SK-MEL-5 (cell line): ENCODE measurements at places on chromosomes 4 and X.

DNA sequence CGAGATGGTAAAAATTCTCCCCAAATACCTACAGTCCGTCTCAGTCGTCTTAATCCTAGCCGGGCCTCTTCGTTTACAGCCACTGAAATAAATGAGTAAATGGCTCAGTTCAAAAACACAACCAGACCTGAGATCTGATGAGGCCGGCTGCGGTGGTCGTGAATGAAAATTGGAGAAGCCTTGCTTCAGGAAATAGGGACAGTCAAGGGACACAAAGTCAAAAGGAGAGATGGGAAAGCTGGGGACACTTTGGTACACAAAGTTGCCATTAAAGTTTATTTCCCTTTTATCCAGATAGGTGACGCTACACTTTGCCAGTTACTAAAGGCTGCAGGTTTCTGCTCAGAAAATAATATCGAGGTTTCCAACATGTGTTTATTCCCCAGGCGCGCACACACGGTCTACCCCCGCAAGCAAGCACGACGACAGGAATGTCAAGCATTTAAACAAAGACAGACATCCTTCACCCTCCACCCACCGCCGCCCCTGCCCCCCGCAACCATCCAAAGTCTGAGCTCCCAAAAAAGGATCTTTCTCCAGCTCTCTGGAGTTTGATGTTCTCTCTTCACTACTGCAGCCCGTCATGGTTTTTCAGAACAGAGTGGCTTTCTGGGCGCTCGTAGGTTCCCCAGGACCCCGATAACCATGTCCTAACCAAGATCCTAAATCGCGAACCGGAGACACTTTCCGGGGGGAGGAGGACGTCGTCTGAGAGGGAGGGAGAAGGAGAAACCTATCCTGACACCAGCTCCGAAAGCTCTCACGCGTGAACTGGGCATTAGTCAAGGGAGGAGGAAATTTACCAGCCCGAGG, 1.3 kb upstream of the PCDH7 start:
- DNase-seq = no peak

GRCh38 chr4:164926301-164926700, 49.3 kb downstream of the APELA start:
- no peak for DNase-seq

DNA sequence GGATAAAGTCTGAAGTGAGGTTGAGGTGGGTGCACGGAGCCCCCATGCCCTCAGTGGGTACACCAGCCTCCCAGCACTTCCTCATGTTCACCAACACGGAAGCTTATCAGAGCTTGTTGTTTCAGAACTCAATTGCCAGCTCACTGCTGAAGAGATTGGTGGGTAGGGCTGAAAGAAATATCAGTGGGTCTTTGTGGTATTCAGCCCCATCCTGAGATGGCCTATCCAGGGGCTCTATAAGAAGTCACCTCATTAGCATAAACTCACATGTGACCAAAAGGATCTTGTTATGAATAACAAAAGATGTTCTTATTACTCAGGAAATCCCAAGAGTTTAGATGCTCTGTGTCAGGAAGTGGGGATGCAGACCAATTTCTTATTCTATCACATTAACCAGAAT, 177.3 kb downstream of the ARHGAP10 start:
- no peak for DNase-seq

DNA sequence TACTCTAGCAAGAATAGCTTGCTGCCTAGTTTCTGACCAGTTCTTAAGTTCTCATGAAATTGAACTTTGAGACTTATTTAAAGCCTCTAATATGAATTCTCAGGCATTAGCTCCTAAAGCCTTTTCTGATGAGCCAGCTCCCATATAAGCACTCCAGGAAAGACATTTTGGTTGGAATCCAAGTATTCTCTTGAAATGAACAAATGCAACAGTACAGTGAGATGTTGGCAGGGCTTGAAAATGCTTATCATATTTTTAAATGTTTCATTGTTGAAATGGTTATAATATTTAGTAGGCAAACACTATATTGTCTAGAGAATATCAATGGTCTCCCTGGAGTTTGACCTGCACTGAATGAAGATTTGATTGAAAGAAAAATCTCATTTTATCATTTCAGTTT, 240.3 kb downstream of the ANK2 start:
- DNase-seq = no peak

- DNase-seq = peak; percentile 64
These were observed 22.4 kb upstream of the ARMCX4 start for GRCh38 chrX:101462892-101463291.

- peak; percentile 28 for DNase-seq
These were observed 11.9 kb downstream of the FSTL5 start for GRCh38 chr4:162151850-162152249.

DNA sequence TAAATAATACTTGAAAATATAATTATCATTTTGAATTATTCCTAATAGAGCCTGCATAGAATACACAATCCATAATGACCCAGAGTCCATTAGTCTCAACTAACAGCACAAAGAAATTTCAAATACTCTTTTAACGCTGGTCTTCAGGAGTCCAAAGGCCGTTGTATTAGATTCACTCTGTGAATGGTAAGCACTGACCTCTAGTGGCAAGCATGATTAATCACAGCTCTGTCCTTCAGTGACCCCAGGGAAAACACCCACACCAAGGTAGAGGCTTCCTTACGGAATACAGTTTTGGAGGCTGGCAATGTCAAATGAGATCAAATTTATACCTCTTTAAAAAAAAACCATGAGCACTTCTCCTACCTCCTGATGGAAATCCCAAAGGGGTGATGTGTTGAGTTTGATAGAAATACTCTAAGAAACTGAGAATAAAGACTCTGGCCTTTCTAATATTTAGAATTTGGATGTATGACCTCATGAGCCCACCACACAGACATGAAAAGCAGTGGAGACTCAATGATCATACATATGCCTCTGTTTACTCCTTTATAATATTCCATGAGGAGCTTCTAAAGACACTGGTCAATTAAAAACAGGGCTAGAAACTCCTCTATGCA, 147.2 kb upstream of the DKK2 start:
- DNase-seq = peak; percentile 72

DNA sequence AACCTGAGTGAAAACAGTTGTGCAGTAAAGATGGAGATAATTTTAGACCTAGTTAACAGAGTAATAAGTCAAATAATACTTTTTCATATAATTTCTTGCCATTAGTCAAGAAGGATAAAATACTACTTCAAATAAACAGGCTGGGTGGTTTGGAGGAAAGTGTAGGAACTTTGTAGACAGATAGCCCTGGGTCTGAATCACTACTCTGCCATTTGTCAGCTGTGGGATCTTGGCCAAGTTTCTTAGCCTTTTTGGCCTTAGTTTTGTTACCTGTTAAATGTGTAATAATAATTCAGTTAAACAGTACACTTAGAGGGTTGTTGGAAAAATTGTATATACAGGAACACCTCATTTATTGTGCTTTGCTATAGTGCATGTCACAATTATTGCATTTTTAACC, 163.7 kb downstream of the NPNT start:
- no peak for DNase-seq

DNA sequence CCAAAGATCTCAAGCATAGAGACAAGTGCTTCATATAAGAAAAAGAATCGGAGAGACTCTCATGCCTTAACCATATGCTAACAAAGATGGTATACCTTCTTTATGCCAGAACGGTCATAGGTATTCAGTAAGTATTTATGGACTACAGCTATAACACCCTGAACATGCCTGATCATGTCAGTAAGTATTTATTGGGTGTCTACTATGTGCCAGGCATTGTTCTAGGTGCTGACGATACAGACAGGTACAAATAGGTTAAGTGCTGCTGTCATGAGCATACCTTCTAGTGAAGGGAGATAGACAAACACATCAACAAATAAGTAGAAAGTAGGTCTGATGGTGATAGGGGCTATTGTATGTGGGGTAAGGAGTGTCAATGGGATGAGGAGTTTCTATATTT, 9.5 kb upstream of the MID1 start:
- no peak for DNase-seq

- DNase-seq = no peak
These were observed 725.7 kb upstream of the TENM3 start for GRCh38 chr4:181517491-181517890.

DNA sequence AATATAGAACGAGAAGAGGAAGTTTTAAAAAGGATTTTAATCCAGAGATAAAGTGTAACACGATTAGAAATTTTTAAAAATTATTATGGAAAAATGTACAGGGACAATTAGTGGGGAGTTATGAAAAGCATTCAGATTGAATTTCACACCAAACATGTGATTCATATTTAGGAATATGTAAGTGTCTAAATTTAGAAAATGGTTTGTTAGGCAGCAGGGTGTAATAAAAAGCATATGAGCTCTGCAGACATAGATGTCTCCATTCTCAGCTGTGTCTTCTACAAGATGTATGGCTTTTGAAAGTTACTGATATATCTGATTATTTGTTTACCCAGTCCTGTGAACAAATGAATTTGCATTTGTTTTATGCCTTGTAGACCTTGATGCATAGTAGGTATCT, 638.9 kb upstream of the AGA start:
- DNase-seq = no peak

DNA sequence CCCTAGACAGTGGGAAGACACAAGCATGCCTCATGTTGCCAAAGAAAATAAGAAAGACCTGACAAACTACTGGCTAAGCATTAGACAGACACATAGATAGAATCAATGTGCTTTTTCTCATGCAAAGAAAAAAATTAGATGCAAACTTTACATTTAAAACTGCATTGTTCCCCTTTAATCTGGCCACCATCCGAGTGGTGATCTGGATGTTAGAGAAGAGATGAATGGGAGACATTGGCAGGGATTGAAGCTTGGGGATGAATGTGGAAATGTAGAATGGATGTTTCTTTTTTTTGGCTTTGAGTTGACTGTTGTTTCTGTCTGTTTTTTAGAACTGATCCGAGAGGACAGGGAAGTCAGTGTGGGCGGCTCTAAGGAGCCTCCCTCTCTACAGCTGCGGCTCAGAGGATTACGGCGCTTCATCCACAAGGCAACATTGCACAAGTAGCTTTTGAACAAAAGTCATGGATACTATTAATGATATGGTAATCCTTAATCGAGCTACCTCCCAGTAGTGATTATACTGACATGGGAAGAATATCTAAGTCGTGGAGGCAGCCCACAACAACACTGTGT, 53.0 kb downstream of the HELT start:
- DNase-seq = no peak

GRCh38 chr4:95183656-95184408, 364.9 kb downstream of the UNC5C start:
- DNase-seq = peak; percentile 61

DNA sequence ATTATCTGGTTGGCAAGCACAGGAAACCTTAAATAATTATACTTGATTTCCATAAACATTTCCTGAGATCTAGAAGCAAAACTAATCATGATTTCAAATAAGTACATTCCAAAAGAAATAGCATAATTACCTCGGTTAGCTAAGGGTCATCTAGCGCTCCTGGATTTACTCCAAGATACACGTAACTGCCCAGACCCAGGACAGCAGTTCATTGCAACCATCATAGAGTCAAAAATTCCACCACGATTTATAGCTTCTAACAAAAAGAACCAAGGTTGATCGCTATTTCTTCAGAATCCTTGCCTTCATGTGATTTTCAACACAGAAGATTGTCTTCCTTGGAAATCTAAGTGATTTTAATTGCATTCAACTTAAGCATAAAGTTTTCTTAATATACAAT, 1235.5 kb upstream of the TENM3 start:
- no peak for DNase-seq

DNA sequence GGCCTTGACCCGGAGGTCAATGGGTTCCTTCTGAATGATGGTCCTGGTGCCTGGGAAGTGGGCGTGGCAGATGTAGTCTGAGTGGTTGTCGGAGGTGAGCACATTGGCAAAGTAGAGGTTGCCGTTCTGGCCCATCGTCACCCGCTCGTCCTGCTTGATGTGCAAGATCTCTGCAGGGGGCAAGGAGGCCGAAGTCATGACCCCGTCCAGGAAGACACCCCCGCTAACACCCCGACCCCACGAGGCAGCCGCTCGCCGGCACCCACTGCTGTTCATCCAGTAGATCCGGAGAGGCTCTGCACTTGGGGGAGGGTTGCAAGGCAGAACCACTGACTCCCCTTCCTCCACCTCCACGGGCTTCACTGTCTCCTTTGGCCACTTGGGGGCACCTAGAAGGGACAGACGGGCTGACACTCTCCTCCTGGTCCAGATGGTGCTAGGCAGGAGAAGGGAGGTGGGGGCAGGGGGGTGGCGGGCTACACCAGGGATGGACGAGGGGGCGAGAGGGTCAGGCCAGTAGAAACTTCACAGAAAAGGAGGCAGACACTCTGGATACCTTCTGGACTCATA, 15.1 kb downstream of the L1CAM start:
- DNase-seq = no peak

- DNase-seq = no peak
These were observed 9.9 kb upstream of the SCOC start for GRCh38 chr4:140363558-140363957.

GRCh38 chrX:103362474-103362873, 6.2 kb downstream of the TCEAL9 start:
- DNase-seq = no peak

DNA sequence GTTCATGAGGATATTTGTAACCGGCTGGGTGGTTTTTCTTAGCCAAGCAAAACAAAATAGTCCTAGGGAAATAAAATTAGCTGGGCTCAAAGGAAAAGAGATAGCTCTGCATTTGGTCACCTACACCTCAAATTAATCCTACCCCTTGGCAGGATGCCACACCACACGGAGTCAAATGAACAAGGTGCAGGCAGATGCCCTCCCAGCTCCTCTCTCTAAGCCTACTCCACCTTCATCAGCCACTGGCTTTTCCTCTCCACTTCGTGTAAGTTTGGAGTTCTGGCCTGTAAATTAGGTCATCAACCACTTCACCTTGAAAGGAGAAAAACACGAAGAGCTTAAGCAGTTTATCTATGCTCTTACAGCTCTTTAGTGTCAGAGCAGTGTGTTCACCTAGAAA, 1.4 kb downstream of the DDIT4L start:
- DNase-seq = no peak

GRCh38 chr4:82284475-82284857, 89.3 kb downstream of the HNRNPD start:
- no peak for DNase-seq

- DNase-seq = no peak
These were observed 1141.8 kb upstream of the PCDH7 start for GRCh38 chr4:29578329-29578728.

- DNase-seq = no peak
These were observed 186.0 kb downstream of the MID1IP1 start for GRCh38 chrX:38987198-38987651.

GRCh38 chr4:184727430-184727829, 6.5 kb downstream of the CENPU start:
- DNase-seq = no peak

DNA sequence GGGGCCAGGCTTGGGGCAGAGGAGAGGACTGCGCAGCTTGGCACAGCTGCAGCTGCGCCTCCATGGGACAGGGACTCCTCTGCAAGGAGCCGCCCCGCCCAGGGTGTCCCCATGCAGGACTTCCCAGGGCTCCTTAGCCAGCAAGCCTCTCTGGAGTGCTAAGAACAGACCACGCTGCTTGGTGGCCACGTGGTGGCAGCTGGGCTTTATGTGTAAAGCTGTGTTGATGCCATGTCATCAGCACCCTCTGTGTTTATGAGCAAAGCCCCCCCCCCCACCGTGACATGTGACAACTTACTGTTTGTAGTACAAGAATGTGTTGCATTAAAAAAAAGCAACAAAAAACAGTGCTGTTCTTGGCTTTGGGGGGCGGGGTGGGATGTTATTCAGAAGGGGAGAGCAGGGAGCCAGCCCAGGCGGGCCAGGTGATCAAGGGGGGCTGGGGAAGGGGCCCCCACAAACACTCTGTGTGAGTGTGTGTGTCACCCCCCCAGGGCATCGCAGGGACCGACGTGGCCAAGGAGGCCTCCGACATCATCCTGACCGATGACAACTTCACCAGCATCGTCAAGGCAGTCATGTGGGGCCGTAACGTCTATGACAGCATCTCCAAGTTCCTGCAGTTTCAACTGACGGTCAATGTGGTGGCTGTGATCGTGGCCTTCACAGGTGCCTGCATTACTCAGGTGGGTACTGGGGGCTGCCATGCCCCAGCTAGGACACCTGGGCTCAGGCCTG, 40.3 kb downstream of the ATP2B3 start:
- DNase-seq = peak; percentile 32
